ENCODE measurements at places on chromosomes 4 and X.

- DNase-seq: peak; percentile 31
Measured at GRCh38 chrX:155027509-155028066, 944 bp downstream of the FUNDC2 start.

DNA sequence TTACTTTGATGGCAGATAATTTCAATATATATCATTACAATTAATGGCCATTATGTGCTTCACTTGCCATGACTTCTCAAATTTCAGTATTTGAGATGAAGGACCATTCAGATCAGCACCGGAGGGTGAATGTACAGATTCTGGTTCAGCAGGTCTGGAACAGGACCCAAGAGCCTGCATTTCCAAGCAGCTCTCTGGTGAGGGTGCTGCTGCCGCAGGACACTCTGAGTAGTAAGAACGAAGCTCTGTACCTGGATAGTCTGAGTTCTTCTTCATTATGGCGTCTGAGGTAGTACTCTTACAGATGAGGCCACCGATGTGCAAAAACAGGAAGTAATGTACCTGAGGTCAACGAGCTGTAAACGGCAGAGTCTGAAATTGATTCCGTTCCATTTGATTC, 228.2 kb downstream of the FBXW7 start:
- DNase-seq: no peak

DNA sequence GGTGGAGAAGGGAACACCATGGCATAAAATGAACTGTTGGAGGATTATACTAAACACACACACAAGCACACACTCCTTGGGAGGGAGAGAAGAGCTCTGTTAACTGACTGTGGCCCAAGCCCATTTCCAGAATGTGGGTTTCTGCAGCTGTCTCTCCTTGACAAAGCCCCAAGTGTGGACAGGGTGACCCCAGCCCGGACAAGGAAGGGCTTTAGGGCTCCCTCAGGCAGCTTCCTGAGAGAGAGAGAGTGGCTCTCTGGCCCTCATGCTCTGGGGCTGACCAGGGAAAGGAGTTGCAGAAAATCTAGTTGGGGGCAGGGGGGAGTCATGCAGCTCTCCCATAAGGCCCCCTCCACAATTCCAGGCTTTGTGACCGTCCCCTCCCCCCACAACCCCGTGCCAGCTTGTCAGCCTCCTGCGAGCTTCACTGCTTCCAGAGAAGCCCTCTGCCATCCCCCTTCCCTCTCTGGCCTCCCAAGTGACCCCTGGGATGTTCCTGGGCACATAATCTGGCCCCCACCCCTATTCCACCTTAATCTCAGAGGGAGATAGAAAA, 590 bp downstream of the ARHGEF9 start:
- no peak for DNase-seq

- DNase-seq: no peak
Measured at GRCh38 chrX:102728646-102729045, 8.1 kb downstream of the GPRASP3 start.

GRCh38 chr4:138665851-138666250, 349.7 kb upstream of the NOCT start:
- DNase-seq: no peak

- DNase-seq: no peak
Measured at GRCh38 chrX:54452920-54453319, 12.7 kb downstream of the TSR2 start.

GRCh38 chrX:148316446-148316845, 184.0 kb upstream of the AFF2 start:
- DNase-seq: no peak

DNA sequence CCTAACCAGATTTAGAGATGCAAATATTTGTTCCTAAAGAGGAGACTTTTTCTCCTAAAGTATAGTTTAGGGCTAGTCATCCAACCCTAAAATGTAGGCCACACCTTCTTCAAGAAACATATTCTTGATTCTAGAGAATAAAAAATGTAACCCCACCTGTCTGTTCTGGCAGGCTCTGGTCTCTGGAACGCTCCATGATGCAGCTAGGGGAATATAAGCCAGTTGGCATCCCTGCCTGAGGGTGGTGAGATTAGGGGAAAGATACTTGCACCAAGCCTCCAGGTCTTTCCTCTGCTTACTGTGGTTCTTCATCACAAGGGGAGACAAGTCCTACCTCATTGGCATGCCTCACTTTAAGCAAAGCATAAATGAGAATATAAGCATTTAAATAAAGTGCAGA, 21.2 kb upstream of the TBC1D9 start:
- no peak for DNase-seq

GRCh38 chrX:121975671-121976070, 928.3 kb downstream of the GLUD2 start:
- no peak for DNase-seq

GRCh38 chr4:1991596-1992434, 17.0 kb downstream of the NELFA start:
- no peak for DNase-seq

- no peak for DNase-seq
Measured at GRCh38 chr4:120454788-120455187, 388.1 kb upstream of the MAD2L1 start.

DNA sequence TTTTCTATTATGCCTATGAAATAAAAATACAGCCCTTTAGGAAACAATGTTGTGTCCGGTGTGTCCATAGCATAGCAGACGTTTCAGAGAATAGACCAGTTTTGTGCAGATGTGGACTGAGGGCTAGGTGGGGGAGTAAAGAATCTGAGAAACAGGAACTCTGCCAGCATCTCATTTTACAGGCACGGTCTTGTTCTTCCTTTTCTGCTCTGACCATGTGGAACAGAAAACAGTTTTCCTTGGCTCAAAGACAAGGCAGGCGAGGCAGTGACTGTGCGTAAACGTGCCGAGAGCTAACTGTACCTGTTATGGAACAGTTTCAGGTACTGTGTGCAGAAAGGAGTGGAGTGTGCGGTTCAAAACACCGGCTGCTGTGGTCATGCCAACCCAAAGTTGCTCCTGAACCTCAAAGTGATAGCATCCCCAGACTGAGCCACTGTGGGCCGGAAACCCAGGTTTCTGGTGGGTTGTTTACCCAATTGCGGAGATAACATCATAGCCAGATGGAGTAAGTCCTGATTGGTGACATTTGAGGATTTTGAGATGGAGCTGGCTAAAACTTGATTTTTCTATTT, 20.2 kb downstream of the CNGA2 start:
- DNase-seq: no peak

DNA sequence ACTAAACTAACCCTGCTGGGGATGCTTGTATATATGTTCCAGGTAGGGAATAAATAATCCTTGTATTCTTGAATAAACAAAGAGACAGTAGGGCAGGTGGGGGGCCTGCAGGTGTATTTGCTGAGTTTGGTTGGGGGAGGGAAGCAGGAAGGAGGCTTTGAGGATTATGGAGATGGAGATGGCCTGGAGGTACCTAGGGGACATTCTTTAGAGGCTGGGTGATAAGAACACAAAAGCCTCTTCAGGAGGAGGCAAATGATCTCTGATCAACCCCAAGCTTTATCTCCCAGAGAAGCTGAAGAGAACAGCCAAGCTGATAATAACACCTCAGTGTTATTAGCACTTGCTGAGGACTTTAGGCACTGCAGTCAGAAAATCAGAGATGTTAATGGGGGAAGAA, 187.7 kb downstream of the MGST2 start:
- DNase-seq: no peak

- no peak for DNase-seq
Measured at GRCh38 chrX:123736333-123736921, 3.6 kb upstream of the THOC2 start.

DNA sequence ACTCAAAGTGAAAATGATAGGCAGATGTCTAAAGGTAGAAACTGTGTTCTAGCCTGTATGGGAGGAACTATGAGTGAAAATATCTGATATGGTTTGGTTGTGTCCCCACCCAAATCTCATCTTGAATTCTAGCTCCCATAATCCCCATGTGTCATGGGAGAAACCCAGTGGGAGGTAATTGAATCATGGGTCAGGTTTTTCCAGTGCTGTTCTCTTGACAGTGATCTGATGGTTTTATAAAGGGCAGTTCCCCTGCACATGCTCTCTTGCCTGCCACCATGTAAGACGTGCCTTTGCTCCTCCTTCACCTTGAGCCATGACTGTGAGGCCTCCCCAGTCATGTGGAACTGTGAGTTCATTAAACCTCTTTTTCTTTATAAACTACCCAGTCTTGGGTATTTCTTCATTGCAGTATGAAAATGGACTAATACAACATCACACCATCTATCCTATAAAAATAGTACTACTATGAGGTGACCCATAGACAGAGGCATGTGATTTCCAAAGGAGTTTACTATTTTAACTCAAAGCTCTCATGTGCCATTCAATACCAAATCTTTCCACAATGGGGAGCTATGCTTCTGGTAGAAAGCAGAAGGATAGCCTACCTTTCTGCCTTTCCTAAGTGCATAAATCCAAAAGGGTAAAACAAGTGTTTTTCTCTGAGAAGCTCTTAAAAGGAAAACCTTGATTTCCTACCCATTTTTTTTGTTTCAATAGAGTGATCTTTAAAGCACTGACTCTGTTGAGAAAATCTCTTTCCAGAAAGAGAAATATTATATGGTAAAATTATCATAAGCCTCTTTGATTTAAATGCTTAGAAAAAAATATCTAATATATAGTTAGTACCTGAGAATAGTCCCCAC, 38.8 kb downstream of the SEC31A start:
- peak; percentile 55 for DNase-seq

- DNase-seq: no peak
Measured at GRCh38 chr4:11614426-11614825, 185.7 kb upstream of the HS3ST1 start.

GRCh38 chrX:47623540-47624027, 3.9 kb upstream of the SYN1 start:
- peak; percentile 58 for DNase-seq

- DNase-seq: no peak
Measured at GRCh38 chr4:42302348-42302747, 94.9 kb upstream of the SHISA3 start.

GRCh38 chr4:4770610-4771009, 88.9 kb upstream of the MSX1 start:
- no peak for DNase-seq

DNA sequence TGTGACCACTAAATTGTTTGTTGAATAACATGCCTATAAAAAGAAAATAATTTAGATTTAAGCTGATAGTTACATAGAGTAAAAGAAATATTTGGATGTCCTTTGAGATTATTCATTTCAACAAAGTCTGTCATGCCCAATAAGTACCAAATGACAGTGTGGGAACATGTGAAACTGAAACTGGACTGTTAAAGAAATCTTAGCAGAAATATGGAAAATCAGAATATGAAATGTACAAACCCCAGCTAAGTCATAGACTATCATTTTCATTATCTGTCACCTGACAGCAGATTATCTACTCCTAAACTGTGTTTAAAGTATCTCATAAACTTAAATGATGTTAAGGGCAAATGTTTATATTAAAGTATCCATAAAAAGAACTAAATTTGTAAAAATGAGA, 437.8 kb upstream of the FAM241A start:
- no peak for DNase-seq

GRCh38 chrX:71214152-71214551, 8.9 kb upstream of the GJB1 start:
- DNase-seq: no peak

GRCh38 chr4:138773321-138773720, 242.3 kb upstream of the NOCT start:
- DNase-seq: no peak

DNA sequence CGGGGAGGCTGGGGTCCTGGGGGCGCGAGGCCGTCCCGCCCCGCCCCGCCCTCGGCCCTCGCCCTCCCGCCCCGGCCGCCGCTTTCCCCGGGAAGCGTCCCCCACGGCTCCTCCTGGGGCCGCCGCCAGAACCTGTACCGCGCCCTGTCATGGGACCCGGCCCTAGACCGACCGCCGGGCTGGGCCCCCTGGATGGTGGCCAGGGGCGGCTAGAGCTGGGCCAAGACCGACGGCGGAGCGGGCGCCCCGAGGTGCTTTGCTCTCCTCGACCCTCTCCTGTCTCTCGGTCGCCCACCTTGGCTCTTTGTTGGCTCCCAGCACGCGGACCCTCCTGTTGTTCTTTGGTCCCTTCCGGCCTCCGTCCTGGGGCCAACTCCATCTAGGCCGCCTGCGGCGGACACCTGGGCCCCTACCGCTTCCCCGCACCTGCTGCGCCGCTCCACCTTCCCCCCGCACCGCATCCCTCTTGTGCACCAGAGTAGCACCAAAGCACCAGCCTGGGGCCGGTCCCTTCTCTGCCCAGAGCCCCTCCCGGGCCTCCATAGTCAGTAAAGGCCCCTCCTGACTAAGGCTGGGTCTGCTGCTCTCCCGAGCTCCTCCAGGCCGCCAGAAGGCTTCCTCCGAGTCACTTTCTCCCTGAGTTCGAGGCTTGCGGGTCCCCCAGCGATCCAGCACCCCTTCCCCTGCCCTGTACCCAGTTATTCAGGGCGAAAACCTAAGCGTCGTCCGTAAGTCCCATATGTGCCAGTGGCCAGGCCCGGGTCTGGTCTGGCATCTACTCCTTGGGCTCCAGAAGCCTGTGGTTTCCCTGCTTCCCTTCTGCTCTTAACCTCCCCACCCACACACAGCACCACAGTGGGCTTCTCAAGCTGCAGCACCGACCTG, 587 bp downstream of the TACC3 start:
- no peak for DNase-seq

GRCh38 chr4:181998398-181999295, 244.6 kb upstream of the TENM3 start:
- no peak for DNase-seq

- DNase-seq: no peak
Measured at GRCh38 chrX:68842781-68843581, 14.2 kb downstream of the EFNB1 start.

- no peak for DNase-seq
Measured at GRCh38 chr4:3116955-3117354, 42.5 kb downstream of the HTT start.

GRCh38 chr4:79638735-79639134, 230.7 kb upstream of the GK2 start:
- DNase-seq: no peak

GRCh38 chr4:4671774-4672349, 130.0 kb upstream of the STX18 start:
- DNase-seq: no peak

GRCh38 chr4:87033902-87034301, 99.1 kb downstream of the AFF1 start:
- DNase-seq: no peak

GRCh38 chrX:20727447-20727846, 460.7 kb upstream of the RPS6KA3 start:
- no peak for DNase-seq

- DNase-seq: no peak
Measured at GRCh38 chrX:84469226-84469625, 33.0 kb downstream of the HDX start.

GRCh38 chr4:15953625-15954024, 9.3 kb downstream of the FGFBP2 start:
- no peak for DNase-seq

GRCh38 chr4:164716901-164717300, 37.0 kb upstream of the SMIM31 start:
- no peak for DNase-seq

GRCh38 chr4:185093603-185094002, 49.5 kb upstream of the SLC25A4 start:
- DNase-seq: no peak

- DNase-seq: no peak
Measured at GRCh38 chr4:2337896-2338295, 76.0 kb upstream of the MXD4 start.

GRCh38 chr4:21117541-21118180, 417.4 kb downstream of the PACRGL start:
- DNase-seq: no peak

- DNase-seq: no peak
Measured at GRCh38 chr4:153159728-153160221, 44.5 kb upstream of the TRIM2 start.
